ENCODE measurements at places on chromosomes 1 and 21.

- DNase-seq = peak; percentile 84
Observed at GRCh38 chr1:167165948-167166689, 54.6 kb upstream of the POU2F1 start.

- no peak for DNase-seq
Observed at GRCh38 chr21:41411449-41412089, 14.5 kb upstream of the MX1 start.

DNA sequence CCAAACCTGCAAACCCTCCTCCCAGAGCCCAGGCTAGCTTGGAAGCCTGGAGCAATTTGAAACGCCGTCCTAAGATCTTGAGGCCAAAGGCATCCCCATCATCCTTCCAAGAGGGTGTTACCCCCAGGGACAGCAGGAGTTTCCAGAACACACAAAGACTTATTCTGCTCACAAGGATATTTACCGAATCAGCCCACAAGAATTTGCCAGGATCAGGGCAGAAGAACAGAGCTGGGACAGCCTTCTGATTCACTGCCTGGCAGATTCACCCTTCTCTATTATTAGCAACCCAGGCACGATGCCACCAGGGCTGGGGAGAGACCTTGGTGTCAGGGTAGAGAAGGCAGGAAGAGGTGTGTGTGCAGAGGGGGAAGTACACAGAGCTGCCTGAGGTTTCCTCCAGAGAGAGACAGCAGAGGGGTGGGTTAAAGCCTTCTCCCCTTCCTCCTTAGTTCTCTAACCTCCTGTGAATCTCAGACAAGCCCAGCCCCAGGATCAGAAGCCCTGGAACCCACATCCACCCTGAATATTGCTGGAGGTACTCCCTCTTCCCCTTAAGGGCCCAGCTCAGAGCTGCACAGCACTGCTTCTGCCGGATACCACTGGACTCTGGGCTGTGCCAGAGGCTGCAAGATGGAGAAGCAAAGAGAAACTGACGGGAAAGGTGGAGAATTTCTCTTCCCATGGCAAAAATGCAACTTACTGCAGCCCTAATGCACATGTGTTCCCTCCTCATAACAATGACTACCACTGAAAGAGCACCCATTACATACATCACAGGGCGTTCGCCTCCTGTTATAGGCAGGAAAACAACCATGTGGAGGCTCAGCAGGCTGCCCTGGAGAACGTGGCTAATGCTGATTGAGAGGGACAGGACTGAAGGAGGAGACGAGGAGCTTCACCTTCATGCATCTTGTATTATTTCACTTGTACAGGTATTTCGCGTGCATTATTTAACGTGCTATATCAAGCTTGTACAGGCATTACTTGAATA is 61.8 kb downstream of the ITPKB start:
- no peak for DNase-seq

DNA sequence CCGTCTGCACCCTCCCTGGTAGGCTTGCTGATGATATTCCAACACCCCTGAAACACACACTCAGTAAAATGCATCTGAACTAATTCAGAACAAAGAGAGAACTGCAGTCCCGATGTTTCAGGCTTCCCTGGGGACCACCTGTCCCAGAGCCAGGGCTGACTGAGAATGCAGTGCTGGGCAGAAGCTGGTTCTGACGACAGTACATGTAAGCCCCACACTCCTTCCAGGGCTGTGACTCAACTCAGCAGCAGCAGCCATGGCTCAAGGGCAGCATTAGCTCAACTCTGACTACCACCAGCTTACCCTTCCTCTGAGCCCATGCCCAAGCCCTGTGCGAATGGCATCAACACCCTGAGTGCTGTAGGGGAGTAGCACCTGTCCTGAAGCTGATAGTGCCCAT is 56.4 kb upstream of the SIPA1L2 start:
- no peak for DNase-seq

GRCh38 chr1:51957618-51958017 is 32.9 kb downstream of the RAB3B start:
- DNase-seq = no peak

DNA sequence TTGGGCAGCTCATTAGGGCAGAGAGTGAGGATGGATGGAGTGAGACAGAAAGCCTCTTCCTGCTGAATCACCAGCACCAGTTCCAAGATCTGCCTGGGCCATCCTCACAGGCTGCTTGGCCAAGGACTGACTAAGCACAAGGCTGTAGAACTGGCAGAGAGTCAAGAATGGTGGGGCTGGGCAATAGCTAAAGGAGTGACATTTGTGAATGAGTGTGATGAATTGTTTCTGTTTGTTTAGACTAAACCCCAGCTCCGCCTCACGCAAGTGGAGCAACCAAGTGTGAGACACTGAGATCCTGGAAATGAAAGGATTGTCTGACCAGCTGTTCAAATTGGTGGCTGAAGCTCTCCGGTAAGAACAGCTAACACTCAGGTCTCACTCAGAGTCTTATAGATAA is 38.6 kb downstream of the BRINP2 start:
- no peak for DNase-seq

DNA sequence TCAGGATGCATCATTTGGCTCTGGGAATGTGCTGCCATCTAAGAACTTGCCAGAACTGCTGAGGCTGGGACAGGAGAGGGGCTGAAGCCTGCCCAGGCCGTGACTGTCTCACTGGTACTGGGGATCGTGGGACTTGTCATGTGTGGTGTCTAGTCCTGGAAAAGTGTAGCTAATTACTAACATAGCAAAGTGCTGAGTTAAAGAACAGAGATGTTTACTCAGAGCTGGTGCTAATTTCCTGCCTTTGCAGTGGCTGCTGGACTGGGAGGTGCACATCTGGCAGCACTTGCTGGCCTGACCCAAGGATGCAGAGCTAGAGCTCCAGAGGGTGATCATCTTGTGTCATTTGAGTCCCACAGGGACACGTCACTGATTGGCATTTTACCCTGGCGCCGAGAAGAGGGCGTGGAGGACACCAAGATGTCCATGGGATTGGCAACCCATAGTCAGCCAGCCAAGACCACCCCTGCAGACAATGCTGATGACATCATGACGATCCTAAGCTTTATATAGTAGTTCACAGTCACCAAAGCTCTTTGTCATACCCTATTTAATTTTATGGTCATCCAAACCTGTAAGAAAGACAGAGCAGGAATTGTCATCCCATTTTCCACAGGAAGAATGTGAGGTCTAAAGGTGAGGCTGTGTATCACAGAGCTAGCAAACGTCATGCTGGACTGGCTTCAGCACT is 110.1 kb upstream of the SLC44A3 start:
- no peak for DNase-seq
